Esophagus squamous epithelium (tissue), 5 donors: ENCODE measurements at places on chromosomes 2 and 18.

DNA sequence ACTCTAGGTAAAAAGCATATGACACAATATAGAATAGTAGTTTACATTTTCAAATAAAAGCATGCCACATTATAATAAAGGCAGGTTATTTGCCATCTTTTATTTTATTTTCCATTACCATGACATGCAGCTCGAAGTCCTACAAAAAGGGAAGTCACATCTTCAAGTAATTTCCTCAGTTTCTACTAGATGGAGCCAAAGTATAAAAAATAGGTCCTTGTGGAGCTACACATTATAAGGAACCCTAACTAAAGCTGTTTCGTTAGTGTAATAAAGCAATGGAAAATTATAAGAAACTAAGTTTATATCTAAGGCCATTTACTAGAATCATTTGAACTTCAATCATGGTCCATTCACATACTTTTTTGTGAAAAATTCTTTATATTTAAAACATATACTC lies 674.5 kb downstream of the KCNJ3 start:
- DNase-seq, result no peak

DNA sequence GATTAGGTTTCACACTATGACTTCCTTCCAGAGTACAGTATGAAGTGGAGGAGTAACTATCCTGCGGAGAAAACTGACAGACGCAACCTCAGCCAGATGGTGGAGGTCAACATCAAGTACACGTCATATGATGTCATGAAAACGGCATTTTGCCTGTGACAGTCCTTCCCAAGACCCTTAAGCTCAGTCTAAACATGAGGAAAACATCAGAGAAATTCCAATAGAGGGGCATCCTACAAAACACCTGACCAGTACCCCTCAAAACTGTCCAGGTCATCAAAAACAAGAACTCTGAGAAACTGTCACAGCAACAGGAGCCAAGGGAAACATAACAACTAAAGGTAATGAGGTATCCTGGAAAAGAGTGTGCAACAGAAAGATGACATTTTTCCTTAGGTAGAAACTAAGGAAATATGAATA lies 1.7 kb downstream of the RNU4ATAC start:
- no peak for DNase-seq

DNA sequence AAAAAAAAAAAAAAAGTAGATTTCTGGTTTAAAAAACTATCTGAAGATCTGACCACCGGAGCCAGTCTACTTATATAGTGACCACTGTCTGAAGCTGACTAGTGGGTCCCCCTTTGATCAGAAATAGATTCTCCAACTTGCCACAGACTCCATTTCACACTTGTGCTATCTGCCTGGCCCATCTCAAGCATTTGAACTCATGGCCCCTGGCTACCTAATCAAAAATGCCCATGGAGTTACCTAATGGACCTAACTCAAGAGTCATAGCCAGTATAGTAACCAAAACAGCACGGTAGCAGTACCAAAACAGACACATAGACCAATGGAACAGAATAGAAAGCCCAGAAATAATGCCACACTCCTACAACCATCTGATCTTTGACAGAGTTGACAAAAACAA lies 17.0 kb upstream of the ATL2 start:
- no peak for DNase-seq

- DNase-seq, result no peak
These were observed 52.2 kb downstream of the C1QL2 start for GRCh38 chr2:119106301-119106897.

DNA sequence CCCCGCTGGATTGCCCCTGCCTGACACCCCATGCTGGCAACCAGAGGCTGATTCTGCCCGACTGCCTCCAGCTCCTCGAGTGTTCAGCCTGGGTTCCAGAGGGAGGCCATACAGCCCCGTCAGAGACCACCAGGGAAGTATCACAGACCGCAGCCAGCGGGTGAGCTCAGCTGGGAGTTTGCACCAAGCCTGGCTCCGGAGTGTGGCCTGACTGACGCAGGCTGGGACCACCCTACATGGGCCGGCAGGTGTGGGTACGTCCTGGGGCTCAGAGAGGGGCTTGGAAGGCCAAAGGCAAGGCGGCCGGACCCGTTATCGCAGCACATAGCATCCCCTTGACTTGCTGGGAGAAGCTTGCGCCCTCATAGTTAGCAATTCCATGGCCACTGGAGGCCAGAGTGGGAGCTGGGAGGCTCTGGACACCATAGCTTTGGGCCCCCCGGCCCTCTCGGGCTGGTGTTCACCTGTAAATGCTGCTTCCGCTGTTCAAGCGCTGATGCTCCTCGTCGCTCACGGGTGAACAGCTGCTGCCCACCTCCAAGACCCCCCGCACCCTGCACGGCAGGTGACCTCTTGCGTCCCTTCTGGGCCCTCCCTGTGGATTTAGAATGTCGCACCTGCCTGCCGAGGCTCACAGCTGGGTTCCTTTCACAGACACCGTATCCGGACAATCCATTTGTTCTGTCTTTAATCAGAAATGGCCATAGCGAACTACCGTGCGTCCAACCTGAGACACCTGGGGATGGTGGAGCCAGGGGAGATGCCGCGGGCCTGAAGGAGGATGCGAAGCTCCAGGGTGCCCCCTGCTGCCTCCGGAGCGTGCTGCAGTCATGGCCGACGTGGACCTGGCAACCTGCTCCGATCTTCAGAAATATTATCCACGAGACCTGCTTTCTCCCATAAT lies 31.2 kb upstream of the SLC66A3 start:
- no peak for DNase-seq

GRCh38 chr2:239302808-239303557 lies 97.8 kb downstream of the HDAC4 start:
- DNase-seq, result no peak

- no peak for DNase-seq
These were observed 32.2 kb upstream of the LPIN2 start for GRCh38 chr18:3044931-3045698.

- no peak for DNase-seq
These were observed 50.5 kb upstream of the GORASP2 start for GRCh38 chr2:170878505-170878904.

- DNase-seq, result no peak
These were observed 10.3 kb upstream of the ATOH8 start for GRCh38 chr2:85743304-85743978.

DNA sequence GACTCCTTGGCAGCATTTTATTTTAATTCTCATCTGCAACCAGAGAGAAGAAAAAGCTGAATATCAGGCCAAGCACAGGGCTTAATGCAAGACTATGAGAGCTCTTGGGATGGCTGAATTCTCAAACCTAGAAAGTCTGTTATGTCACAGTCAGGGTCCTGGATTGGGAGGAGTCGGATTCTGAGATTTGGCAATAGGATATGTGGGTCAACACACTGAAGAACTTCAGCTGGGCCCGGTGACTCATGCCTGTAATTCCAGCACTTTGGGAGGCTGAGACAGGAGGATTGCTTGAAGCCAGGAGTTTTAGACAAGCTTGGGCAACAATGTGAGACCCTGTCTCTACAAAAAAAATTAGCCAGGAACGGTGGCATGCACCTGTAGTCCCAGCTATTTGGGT lies 102.4 kb downstream of the COL3A1 start:
- no peak for DNase-seq

- no peak for DNase-seq
These were observed 675 bp upstream of the SPIRE1 start for GRCh38 chr18:12658426-12659138.

GRCh38 chr2:163479599-163479998 lies 256.2 kb downstream of the FIGN start:
- no peak for DNase-seq

DNA sequence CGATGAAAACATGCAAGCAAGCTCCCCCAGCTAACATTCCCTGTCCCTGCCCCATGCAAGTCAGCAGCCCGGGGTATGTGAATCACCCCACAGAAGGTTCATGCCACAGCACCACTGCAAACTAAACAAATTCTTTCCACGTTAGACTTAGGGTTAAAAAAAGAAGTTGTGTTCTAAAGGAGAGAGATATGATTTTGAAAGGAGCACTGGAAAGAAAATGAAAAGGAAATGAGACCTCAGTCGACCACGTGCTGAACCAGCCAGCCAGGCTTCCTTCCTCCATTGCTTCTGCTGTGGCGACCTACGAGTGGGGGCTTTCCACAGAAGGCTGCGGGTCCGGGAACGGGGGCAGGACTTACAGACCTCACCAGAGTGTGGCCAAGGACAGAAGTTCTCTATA lies 52.0 kb downstream of the ARL4C start:
- DNase-seq, result no peak

DNA sequence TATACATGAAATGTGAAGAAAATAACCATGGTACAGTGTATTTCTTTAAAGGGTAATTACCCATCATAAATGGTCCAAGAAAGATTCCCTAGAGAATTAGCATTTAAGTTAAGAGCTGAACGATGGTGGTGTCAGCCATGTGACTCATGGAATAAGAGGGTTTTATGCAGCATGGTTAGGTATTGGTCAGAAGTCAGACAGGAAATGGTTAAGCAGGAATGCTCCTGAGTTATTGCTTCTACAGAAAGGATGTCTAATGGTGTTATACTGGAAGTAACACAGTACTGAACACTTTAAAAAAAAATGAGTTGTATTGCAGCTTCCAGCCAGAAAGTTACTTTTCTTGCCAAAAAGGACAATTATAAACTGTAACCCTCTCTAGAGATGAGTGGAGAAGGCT lies 72.7 kb upstream of the UBE2E3 start:
- no peak for DNase-seq

- DNase-seq, result no peak
These were observed 134.2 kb downstream of the DTNB start for GRCh38 chr2:25539136-25539535.

DNA sequence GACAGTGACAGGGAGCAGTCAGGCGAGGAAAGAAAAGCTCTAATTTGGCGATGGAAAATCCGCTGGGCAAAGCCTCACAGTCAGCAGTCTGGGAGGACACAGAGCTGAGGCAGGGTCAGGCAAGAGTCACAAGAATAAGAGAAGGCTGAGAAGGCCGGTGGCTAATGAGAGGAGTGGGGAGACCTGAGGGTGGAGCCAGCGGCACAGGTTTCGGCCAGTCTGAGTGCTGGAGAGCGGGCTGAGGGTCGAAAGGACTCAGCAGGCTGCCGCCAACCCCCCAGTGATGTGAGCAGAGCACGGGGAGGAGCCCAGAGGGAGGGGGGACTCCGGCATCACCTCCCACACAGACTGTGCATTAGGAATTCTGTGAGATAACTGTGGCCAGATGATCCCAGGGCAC lies 500.6 kb upstream of the MYT1L start:
- DNase-seq, result no peak

- DNase-seq, result no peak
These were observed 560.6 kb upstream of the ID2 start for GRCh38 chr2:8121022-8121825.

DNA sequence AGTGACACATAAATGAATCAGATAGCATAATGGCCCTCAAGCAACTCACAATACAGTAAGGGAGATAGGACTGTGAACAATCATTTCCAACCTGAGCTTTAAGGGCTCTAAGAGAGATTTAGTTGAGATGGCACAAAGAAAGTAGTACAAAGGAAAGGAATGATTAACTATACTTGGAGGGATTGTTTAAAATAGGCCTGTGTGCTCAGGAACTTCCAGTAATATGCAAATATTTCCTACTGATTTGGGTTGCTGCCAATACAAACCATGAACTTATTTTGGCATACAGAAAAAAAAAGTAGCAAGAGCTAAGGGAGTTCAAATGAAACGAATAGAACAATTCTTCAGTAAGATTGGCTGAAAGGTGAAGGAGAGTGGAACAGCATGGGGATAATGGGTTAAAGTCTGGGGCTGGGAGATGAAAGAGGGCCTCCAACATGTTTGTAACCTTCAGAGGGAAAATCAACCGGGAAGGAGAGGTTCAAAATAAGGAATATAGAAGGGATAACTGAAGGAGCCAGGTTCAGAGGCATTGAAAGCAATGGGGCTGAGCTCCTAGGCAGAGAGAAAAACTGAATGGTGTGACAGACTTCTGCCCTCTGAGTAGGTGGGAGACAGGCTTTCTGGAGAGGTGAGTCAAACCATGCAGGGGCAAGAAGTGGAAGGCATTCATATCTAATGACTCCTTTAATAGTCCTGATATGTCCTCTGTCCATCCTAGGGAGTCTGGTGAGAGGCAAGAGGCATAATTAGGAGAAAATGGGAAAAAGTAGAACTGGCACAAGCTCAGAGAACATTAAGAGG lies 83.5 kb downstream of the DNAH7 start:
- DNase-seq, result no peak

DNA sequence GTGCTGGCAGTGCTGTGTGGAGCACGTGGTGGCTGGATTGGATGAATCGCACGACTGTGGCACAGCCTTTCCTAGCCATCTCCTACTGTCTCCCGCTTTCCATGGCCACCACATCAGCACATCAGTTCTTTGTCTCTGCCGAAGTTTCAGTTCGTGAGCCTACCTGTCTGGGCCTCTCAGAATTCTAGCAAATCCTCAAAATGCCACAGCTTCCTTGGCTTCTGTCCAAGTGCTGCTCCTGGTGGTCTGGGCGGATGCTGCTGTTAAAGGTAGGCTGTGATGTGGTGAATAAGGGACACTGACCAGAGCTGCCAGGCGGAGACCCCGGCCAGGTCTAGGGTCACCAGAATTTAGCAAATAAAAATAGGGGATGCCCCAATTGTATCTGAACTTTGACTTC lies 237.4 kb downstream of the LPIN1 start:
- DNase-seq, result no peak

DNA sequence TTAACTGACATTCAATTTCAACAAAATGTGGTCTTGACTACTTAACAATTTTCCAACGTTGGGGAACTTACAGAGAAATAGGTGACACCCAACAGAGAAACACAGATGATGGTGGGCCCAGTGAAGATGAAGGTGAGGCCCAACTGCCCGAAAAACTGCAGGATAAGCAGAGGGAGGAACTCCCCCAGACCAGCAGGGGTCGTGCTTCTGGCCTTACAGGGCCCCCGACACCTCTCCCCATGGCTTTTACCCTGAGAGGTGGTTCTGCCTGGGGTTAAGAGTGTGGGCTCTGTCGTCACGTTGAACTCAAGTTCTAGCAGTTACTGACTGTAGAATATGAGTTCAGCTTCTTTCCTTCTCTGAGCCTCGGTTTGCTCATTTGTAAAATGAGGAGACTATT lies 119.5 kb upstream of the SMIM21 start:
- DNase-seq, result no peak

DNA sequence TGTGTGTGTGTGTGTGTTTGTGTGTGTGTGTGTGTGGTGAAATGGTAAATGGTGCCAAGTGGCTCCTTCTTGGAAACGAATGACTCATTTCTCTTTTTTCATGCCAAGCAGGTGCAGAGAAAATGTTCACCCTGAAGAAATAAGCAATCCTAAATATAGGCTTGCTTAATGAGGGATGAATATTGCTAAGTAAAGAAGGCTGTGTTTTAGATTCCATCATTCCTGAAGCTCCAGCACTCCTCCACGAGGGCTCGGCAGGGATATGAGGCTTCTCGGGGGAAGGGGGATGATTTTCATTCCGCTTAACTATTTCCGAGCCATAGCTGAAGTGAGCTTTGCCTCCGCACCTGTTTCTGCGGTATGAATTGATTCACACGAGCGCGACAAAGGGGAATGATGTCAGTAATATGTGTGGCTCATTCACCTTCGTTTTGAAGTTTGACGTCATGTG lies 72.9 kb downstream of the TSN start:
- DNase-seq, result no peak

- no peak for DNase-seq
These were observed 6.3 kb downstream of the DNPEP start for GRCh38 chr2:219381448-219381847.
